Hepatocyte (in vitro differentiated cells): ENCODE measurements at places on chromosomes 2 and 18. TPM values are rescaled to one million over a fixed set of nuclear protein-coding genes. Genes with fewer than 3 reads are reported as not detected.

DNA sequence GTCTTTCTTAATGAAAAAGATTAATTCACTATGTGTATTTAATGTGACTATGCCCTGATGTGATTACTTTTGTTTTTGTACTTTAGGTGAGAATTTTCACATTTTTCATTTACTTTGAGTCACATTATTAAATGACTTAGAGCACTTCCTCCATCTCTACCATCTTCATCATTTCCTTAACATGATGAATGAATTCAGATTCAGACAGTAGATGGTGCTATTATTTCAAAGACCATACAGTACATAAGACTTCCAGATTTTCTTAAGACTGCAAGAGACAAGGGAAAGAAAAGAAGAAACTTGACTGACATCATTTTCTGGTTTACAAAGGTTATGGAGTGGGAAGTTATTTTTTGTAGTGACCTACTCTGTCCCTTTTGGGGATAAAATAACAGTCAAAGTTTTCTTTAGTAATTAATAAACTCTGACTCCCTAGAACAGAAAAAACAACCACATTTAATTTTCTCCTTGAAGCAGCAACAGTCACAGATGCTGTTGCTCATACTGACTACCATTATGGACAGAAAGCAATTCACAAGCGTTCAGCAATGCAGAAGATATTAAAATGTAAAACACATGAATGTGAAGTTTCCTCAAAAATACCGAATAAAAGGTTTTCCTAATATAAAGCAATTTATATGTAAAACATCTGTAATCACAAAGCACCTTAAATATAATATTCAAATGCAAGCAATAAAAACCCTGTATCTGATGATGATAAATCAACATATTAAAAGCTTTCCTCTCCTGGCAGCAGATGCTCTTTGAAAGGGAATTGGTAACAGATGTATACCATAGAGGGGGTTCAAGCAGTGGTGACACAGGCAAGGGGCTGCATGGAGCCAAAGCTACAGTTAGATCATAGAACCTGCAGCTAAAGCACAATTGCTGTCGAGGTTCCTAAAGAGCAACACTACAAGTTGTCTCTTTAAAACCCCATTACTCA, 1010.9 kb upstream of the NXPH2 start:
- peak; percentile 39 for DNase-seq

DNA sequence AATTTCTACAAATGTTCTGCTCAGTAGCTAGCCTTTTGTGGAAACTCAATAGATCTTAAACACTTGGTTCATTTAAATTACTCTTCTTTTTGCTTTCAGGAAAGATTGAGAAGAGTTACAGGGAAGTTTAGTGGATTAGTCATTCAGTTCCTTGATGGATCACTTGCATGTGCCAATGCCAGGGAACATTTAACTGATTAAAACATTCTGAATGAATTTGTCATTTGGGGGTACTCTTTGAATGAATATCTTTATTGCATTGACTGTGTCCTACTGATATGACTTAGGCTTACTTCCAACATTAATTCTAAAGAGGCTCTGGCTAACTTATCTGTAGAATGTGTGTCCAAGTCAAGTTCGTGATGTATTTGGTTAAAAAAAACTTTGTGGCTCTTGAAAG, 199.8 kb downstream of the PLCL1 start:
- no peak for DNase-seq

GRCh38 chr2:113217455-113218282, 43.9 kb downstream of the PSD4 start:
- peak; percentile 47 for DNase-seq

DNA sequence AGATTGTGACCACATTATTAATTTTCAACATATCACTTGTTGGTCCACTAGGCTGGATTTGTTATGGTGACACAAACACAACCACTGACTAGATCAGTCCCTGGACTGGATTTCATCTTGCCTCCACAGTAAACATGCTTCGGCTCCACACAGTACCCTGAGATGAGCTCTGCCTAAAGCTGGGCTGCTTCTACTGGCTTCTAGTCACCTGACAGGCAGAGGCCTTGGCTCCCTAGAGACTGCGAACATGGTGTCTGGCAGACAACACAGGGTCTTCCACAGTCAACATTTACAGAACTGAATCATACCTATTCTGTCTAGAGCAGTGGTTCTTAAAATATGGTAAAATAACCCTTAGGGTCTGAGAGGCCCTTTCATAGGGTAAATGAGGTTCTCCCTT, 69.2 kb downstream of the RIT2 start:
- no peak for DNase-seq

GRCh38 chr2:202609381-202610145, 25.2 kb upstream of the FAM117B start:
- no peak for DNase-seq

- no peak for DNase-seq
Measured at GRCh38 chr18:25736516-25736915, 353.9 kb downstream of the SS18 start.

The CGREF1 gene
- 1.8 and 2.2 TPM in 2 replicates for polyA plus RNA-seq

The ITGB6 gene
- 20.3 and 21.0 TPM in 2 replicates for polyA plus RNA-seq

DNA sequence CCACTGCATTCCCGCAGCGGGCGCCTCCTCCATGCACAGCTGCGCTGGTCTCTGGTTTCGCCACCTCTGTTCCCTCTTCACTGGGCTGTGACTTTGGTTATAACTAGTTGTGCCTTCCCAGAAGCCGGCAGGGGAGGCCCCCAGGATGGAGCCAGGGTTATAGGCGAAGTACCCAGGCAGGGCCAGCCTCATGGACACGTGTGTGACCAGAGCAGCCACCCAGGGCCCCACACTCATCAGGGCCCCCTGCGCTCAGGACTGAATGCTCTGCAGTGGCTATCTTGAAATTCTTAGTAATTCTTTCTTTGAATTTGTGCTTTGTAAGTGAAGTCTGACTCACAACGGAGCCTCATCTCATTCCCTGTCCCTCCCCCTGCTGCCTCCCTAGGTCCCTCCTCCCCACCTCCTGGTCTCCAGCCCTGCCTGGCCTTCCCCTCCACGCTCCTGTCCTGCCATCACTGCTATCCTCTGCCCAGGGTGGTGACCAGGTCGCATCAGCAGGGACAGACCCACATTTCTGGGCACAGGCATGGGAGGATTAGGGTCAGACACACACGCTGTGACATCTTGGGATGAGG, 38.1 kb upstream of the LBH start:
- peak; percentile 28 for DNase-seq

- DNase-seq: no peak
Measured at GRCh38 chr18:79129120-79129519, 59.9 kb downstream of the ATP9B start.

GRCh38 chr2:24015562-24016375, 5.9 kb downstream of the MFSD2B start:
- peak; percentile 56 for DNase-seq
